ENCODE measurements at places on chromosomes 1 and 21.

DNA sequence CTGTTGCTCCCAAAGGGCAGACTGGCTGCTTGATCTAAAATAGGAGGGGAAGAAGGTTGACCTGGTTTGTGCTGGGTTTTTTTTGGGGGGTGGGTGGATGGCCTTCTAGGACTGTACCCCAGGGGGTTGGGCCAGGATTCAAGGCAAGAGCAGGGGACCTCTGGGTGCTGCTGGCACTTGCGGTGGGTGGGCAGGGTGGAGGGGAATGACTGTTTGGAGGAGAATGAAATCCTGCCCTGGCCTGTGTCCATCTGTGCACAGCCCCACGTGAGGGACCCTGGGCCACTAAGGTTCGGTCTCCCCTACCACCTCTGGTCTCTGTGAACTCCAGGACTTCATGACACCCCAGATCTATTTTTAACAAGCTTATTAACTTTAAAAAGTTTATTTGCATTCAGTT is 414.2 kb downstream of the PTPRU start:
- no peak for DNase-seq

DNA sequence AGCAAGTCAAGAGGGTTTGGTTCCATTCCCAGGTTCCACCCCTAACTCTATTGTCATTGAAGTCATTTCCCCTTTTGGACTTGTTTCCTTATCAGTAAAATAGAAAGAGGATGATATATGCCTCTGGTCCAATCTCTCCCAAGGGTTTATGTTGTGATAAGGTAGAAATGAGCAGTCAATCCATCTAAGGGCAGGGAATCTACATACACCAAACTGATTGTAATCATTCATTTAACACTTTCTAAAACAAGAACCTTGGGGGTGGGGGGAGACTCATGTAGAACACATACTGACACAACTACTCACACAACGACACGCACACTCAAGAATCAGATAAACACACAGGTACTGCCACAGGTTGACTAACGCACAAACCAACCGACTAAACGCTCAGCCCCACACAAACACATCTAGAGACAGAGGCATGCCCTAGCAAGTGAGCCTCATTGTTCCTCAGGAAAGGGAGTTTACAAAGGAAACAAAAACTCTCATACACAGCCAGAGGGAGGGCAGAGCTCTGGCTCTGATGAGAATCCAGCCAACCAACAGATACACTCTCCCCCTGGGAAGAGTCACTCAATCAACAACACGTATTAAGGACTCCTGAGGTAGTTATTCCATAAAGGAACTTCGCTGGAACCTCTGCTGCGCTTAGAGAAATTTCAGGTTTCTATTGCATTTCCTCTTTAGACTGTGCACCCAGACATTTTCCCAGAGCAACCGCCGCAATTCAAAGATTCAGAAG is 1.0 kb downstream of the F11R start:
- DNase-seq, result no peak

DNA sequence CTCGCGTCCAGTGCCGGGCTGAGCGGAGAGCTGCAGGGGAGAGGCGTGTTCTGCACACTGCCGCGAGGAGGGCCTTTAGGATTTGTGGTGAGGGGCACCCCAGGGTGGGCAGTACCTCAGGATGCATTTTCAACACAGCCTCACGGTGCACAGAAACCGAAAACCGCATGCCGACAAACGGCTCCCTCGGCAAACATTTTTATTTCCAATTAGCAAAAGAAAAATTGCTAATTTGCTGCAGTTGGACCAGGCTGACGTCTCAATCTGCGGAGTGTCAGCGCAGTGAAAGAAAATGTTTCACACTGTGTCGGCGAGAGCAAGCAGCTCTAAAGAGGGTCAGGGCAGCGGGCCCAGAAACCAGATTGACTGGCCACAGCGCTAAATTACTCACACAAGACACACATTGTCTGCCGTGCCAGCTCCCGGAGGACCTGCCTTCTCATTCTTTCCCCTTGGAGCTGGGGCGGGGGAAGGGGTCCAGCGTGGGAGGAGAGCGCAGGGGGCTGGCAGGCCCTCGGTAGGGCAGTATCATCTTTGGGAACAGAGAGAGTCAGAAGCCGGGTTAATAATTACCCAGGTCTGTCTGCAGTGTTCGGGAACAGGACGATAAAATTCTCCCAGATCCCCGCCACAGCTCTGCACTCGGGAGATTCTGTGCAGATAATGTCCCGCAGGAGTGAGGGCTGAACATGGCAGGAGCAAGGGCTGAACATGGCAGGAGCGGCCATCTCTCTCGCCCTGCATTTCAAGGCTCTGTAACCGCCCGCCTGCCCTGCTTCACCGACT is 150.2 kb downstream of the PRDM16 start:
- no peak for DNase-seq

DNA sequence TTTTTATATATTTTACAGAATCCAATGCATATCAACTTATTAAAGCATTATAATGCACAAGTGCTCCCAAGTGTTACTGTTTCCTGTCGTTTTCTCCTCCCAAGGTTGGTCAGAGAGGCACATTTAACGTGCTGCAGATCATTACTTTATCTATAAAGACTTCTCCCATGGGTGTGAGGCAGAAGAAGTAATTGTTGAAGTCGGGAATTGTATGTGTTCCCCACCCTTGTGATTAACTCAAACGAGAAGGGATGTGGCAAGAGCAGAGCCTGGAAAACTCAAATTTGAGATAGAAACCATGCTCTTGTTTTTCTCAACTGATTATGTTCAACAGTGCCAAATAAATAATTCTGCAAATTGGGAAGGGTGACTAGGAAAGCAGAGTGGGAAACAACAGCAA is 412.5 kb upstream of the ADAMTS5 start:
- no peak for DNase-seq

- no peak for DNase-seq
Measured at GRCh38 chr1:165849353-165850133, 22.1 kb downstream of the UCK2 start.
